ENCODE measurements at places on chromosomes 2 and 18.

- no peak for DNase-seq
These were observed 43.6 kb upstream of the PTMA start for GRCh38 chr2:231664727-231665126.

DNA sequence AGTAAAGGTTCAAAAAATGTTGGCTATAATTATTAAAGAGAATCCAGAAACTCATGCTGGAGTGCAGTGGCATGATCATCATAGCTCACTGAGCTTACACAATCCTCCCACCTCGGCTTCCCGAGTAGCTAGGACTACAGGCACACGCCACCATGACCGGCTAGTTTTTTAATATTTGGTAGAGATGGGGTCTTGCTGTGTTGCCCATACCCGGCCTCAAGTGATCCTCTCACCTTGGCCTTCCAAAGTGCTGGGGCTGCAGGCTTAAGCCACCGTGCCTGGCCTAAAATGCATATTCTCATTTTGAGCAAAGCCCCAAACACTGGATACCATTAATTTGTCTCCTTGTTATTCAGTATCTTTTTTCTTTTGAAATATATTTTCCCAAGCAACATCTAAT lies 32.4 kb downstream of the MEMO1 start:
- no peak for DNase-seq

GRCh38 chr2:15160201-15160991 lies 400.7 kb downstream of the NBAS start:
- DNase-seq, result no peak

- DNase-seq, result no peak
These were observed 1077.9 kb upstream of the ZEB2 start for GRCh38 chr2:145597809-145598208.

GRCh38 chr18:64695851-64696553 lies 547.1 kb upstream of the LINC00305 start:
- no peak for DNase-seq

- DNase-seq, result no peak
These were observed 27.2 kb downstream of the PPP3R1 start for GRCh38 chr2:68225119-68225632.

DNA sequence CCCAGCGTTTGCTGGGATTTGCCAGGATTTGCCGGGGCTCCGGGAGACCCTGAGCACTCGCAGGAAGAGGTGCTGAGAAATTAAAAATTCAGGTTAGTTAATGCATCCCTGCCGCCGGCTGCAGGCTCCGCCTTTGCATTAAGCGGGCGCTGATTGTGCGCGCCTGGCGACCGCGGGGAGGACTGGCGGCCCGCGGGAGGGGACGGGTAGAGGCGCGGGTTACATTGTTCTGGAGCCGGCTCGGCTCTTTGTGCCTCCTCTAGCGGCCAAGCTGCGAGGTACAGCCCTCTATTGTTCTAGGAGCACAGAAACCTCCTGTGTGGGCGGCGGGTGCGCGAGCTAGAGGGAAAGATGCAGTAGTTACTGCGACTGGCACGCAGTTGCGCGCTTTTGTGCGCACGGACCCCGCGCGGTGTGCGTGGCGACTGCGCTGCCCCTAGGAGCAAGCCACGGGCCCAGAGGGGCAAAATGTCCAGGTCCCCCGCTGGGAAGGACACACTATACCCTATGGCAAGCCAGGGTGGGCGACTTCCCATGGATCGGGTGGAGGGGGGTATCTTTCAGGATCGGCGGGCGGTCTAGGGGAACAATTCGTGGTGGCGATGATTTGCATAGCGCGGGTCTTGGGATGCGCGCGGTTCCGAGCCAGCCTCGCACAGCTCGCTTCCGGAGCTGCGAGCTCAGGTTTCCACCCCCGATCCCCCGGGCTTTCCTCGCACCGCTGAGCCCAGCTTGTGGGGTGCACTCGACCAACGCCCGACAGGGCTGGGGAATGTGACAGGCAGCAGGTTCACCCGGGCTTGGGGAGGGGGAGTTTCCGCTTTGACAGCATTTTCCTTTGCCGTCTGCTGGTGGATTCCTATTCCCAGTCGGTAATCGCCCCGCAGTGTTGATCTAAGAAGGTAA lies 2.8 kb downstream of the ONECUT2 start:
- peak; percentile 92 for DNase-seq

GRCh38 chr2:60858897-60859311 lies 22.5 kb upstream of the REL start:
- DNase-seq, result no peak

GRCh38 chr18:79826966-79827365 lies 29.2 kb downstream of the KCNG2 start:
- DNase-seq, result no peak

DNA sequence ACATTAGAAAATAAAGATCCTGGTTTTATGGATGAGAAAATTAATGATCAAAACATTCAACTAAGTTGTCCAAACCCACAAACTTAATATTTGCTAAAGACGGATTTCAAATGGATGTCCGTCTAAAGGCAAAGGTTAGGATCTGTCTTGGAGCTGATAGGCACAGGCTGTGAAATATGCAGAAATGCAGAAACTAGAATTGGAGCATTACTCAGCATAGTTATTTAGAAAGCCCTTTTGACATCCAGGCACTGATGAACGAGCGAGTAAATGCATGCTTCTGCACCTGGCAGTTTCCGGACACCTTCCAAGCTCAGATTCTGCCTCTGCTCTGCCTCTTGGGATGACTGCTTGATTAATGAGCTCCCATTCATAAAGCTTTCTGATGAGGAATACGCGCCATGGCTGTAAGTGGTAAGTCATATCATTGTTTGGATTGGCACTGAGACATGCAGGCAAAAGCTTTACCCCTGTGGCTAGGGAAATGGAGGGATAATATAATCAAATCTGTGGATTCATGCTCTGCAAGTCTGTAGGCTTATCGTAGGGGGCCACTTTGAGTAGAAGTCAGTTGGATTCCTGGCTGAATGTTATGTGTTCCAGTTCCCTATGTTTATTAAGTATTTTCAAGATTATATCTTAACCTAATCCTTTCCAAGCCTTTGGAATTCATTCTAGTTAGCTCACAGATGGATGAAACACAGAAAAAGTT lies 2176.3 kb upstream of the CELF4 start:
- peak; percentile 8 for DNase-seq

- no peak for DNase-seq
These were observed 143.5 kb downstream of the PTGR3 start for GRCh38 chr18:75065251-75066000.

DNA sequence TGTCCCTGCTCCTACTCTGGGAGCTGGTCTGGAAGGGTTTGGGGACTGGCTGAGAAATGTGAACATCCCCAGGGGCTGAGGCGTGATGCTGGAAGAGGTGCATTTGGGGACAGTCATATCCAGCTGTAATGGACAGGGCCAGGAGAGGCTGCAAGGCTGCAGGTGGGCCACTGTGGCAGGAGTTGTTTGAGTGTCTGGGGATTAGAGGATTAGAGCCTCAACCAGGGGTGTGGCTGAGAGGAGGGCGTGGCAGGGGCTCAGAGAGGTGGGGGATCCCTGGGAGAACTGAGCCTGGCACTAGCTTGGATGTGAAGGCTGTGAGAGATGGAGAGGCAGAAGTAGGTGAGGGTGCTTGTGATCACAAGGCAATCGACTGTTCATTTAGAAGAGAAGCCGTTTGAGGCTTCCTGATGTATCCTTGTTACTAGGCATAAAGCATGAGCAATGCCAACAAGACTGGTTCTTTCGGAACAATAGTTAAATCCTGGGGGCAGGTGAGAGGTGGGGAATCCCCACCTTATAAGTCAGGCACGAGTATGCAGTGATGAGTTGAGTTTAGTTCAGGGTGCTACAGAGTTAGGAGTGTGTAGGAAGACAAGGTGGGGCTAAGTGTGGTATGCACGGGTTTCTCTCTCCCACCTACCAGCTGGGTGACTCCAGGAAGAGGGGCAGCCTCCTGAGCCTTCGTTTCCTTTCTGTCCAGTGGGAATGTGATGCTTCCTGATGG lies 31.9 kb downstream of the SH3RF3 start:
- no peak for DNase-seq

GRCh38 chr2:175836361-175836760 lies 165.7 kb downstream of the LNPK start:
- no peak for DNase-seq

DNA sequence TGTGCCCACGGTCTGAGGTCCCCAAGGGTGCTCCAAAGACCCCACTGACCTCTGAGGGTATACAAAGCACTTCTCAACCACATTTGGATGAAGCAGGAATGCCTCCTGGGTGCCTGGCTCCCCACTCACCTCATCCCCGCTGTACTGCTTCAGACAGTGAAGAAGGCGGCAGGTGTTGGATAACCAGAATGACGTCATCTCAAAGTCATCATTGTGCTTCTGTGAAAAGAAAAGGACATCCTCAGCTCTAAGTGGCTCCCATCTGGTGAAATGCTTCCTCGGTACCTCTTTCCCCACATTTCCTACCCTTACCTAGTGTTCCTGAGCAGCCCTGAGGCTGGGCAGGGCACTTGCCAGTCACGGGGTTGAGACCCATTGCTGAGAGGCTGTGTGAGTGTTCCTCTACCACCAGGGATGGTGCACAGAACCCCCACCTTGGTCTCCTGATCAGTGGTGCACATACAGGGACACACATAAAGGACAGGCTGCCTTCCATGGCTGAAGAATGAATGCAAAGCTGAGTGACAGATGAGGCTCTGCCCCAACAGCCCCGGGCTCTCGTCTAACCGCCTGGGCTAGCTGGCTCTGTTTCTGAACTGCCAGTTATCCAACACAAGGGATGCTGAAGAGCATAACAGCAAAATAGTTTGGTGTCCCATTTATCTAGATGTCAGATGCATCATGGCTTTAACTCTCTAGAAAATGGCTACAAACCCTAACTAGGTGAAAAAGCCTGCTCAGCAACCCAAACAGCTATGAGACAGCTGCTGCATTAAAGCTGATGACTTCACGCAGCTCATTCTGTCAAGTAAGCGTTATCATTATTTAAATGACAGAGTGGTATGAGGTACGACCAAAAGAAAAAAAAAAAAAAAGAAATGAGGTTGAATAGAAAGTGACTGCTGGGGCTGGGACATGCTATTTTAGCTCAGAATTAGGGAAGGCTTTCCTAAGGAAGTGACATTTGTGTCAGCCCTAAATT lies 28.2 kb upstream of the ACAA2 start:
- no peak for DNase-seq

DNA sequence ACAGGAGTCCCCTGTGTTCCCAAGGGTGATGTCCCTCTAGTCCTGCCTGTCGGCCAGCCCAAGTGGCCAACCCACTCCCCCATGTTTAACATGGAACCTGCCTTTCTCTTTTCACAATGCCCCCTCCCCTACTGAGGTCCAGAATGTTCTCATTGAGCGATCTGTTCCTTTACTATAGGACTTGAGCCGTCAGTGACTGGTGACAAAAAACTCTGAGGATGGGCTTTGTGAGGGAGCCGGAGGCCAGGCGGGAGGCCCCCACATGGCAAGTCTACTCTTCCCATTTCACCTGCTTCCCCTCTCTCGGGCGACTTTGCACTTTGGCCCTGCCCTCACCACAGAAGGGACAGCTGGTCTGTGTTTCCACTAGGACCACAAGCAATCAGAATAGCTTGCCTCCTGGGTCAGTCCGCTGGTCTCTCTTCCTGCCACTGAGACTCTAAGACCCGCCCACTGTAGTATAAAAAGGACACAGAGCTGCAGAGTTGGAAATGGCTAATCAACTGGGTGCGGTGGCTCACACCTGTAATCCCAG lies 146.5 kb upstream of the RAB12 start:
- DNase-seq, result no peak

- DNase-seq, result no peak
These were observed 1190.2 kb upstream of the NRXN1 start for GRCh38 chr2:52222128-52222527.

- DNase-seq, result no peak
These were observed 39.1 kb upstream of the HS6ST1 start for GRCh38 chr2:128357506-128358370.

GRCh38 chr2:46925474-46926351 lies 10.1 kb upstream of the MCFD2 start:
- DNase-seq, result no peak

DNA sequence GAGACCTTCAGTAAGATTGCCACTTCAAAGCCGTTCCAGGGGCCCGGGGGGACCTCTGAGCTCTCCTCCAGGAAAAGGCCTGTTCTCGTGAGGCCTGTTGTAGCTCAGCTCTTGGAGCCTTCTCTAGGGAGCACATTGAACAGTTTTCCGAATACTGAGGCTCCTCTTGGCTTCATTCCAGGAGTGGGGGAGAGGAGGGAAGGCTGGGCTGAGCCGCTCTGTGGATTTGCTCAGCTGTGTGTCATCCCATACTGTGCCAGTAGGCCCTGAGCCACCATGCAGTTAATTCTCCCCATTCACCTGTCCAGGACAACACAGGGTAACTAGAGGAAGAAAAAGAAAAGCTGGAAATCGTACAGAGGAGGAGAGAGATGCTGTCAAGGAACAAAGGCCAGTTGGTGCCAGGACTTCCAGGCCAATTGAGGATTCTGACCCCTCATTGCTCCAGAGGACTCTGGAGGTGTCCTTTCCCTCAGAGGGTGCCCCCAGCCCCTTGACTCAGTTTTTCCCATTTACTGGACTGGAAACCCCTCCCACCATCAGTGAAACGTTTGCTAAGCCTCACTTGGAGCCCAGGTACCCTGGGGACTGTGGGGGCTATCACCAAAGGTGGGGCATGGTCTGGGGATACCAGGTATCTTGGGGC lies 41.4 kb downstream of the HS1BP3 start:
- DNase-seq, result no peak

- DNase-seq, result no peak
These were observed 93.8 kb downstream of the NRP2 start for GRCh38 chr2:205776139-205776538.

- no peak for DNase-seq
These were observed 54.1 kb upstream of the CAVIN2 start for GRCh38 chr2:191901031-191901430.

DNA sequence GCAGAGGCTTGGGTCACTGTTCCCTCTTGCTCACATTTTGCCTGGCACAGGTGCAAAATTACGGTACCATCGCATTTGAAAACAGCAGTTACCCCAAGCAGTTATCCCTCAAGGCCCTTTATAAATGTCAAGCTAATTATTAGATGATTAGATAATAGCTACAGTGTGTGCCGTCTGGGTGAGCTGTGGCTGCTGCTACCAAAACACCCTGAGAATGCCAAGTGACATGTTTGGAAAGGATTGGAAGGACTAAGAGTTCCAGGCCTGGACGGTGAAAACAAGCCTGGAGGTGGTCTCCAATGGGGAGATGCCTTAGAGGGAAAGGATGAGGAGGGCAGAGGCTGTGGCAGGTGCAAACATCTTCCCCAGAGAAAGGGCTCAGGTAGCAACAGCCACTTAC lies 120.6 kb downstream of the CAPN13 start:
- DNase-seq, result no peak

- DNase-seq, result no peak
These were observed 117.7 kb downstream of the B3GNT2 start for GRCh38 chr2:62313449-62314227.

- DNase-seq, result no peak
These were observed 55.3 kb downstream of the DTNB start for GRCh38 chr2:25617948-25618646.

GRCh38 chr2:237616373-237616733 lies 11.0 kb upstream of the LRRFIP1 start:
- no peak for DNase-seq

All from retina (tissue), 1 donor.